Amniotic epithelial cell (primary cell): ENCODE measurements at places on chromosomes 11 and 22.
A peak's percentile ranks its signal among the peaks of the same experiment; 100 is the strongest.

GRCh38 chr22:23778577-23778900, 5.9 kb downstream of the MMP11 start:
- DNase-seq = no peak

DNA sequence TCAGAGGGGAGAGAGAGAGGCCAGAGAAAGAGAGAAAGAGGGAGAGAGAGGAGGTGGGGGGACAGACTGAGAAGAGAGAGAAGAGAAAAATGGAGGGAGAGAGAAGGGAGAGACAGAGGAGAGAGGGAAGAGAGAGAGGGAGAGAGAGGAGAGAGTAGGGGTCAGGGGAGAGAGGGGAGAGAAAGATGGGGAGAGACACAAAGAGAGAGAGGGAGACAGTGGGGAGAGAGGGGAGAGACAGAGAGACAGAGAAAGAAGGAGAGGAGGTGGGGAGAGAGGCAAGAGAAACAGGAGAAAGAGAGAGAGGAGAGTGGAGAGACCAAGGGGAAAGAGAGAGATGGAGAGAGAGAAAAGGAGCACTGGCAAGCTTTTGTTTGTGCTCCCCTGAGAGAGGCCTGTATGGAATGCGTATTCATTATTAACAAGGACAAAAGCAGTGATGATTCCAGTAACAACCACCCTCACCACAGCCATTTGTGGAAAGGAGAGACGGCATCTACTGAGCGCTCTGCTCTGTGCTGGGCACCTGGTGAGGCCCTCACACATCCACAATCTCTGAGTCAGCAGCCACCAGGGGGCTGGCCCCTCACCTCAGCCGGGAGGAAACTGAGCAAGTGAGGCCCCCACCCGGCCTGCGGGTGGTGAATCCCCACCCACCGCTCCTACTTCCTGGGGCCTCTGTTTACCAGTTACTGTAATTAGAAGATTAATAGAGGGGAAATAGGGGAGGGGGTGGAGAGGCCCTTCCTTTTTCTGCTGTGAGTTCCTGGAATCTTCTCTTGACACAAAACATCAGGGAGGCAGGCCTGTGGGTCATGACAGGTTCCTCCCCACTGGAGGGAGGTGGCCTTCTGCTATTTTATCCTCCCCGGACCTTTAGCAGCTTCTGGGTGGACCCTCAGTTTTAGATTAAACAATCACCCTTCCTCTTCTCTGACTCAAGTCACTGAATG, 14.6 kb upstream of the MIAT start:
- DNase-seq = no peak

DNA sequence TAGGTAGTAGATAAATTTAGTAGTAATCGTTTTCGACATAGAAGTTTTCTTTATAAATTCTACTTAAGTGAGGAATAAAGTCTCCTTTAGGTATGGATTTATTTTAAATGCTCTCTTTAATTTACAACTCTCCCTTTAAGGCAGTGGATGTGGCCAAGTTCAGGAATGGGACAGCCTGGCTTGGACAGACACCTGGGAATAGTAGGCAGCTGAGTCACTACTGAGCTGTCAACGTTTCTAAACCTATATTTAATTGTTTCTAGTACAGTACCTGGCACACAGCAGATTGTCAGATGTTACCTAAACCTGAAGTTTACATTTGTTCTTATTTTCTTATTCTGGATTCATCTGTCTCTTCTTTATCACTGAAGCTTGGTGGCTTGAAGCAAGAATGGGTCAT, 85.1 kb downstream of the DEPDC5 start:
- DNase-seq = no peak

DNA sequence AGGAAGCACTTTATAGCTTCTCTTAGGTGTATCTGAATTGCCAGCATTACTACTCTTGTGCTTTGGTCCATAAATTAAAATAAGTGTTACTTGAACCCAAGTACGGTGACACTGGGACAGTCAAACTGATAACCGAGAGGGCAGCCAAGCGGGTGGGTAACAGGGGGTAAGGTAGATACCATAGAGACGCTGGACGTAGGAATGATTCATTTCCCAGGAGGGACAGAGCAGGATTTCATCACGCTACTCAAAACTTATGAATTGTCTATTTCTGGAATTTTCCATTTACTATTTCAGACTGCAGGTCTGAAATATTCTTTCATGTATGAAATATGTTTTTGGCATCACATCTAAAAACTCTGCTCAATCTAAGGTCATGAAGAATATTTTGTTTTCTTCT, 14.8 kb upstream of the SPATA19 start:
- DNase-seq = no peak

DNA sequence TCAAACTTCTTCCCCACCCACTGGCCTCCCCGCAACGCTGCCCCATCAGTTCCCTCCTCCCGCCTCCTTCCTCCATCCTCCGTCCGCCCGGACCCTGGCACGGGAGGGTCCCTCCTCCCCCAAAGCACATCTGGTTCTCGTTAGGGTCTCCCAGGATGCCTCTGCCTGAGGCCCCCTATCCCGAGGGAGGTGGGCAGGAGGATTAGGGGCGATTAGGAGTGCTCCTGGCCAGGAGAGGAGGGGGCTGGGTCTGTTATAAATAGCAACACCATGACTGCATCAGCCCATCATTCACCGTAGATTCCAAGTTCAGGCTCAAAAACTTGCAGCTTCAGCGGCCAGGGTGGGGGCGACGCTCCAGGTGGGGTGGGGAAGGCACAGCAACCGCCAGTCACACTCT, 10.4 kb downstream of the MYRF start:
- peak; percentile 81 for DNase-seq
